Kidney glomerular epithelial cell (primary cell): ENCODE measurements at places on chromosomes 16 and 17.

GRCh38 chr17:72122765-72123529 lies 2.1 kb downstream of the SOX9 start:
- no peak for DNase-seq

GRCh38 chr17:881778-882177 lies 97.8 kb downstream of the NXN start:
- DNase-seq, result no peak

- DNase-seq, result no peak
These were observed 54.3 kb upstream of the CDC42EP4 start for GRCh38 chr17:73365906-73366623.

GRCh38 chr16:9630985-9631384 lies 539.5 kb downstream of the HAPSTR1 start:
- no peak for DNase-seq

GRCh38 chr17:160336-160735 lies 21.1 kb downstream of the DOC2B start:
- DNase-seq, result no peak

- no peak for DNase-seq
These were observed 9.7 kb upstream of the ARL5C start for GRCh38 chr17:39175695-39176093.

GRCh38 chr17:30271102-30271501 lies 20.6 kb downstream of the BLMH start:
- no peak for DNase-seq

DNA sequence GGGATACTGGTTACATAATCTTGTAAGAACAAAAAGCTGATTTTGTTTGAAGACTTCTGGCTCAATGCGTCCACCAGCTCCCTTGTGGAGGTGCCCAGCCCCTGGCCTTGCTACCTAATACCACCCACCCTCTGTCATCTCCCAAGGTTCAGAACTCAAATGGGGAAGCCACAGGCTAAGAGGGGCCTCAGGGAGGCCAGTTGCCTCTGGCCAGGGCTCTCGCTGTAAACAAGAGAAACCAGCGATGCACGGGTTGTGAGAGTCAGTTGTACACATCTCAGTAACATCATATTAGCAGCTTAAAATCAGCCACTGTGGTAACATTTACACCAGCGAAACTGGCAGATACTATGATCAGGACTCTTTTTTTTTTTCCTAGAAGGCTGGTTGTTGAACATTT lies 6.0 kb downstream of the TEKT5 start:
- no peak for DNase-seq

GRCh38 chr17:81513372-81513752 lies 763 bp upstream of the ACTG1 start:
- DNase-seq, result no peak

DNA sequence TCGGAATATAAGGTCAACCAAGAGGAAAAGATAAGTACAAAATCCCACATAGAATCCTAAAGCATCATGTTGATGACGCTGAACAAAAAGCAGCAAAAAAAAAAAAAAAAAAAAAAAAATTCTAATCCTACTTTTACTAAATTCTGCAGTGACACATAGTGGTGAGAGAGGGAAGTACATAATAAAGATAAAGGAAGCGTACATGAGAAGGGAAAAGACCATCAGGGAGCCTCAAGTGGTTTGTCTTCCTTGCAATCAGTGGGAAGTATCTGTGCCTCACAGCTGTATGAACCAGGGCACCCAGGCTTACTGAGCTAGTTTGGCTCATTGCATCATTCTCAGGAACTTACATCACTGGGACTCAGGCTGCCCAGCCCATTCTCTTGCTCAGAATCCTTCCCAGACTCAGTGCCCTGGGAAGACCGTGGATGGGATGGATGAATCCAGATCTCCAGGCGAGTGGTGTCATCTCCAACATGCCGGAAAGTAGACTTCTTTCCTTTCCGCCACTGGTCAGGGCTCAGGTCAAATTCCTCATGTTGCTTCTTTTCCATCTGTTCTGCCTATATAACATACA lies 21.2 kb downstream of the SMG6 start:
- peak; percentile 50 for DNase-seq

DNA sequence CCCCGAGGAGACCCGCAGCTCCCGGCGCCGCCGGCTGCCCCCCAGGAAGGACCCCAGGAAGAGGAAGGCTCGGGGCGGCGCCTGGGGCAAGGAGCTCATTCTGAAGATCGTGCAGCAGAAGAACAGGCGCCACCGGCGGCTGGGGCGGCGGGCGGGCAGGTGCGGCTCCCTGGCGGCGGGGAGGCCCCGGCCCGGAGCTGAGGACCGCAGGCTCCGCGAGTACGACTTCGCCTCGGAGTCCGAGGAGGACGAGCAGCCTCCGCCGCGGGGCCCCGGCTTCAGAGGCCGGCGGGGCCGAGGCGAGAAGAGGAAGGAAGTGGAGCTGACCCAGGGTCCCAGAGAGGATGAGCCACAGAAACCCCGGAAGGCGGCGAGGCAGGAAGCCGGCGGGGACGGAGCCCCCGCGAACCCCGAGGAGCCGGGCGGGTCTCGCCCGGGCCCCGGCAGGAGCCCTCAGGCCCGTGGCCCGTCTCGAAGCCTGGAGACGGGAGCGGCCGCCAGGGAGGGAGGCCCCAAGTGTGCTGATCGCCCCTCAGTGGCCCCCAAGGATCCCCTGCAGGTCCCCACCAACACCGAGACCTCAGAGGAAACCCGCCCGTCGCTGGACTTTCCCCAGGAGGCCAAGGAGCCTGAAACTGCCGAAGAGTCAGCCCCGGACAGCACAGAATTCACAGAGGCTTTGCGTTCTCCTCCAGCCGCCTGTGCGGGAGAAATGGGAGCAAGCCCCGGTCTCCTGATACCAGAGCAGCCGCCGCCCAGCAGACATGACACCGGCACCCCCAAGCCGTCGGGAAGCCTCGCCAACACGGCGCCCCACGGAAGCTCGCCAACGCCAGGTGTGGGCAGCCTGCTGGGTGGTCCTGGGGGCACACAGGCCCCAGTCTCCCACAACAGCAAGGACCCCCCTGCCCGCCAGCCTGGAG lies 22.3 kb upstream of the ZFPM1 start:
- no peak for DNase-seq

DNA sequence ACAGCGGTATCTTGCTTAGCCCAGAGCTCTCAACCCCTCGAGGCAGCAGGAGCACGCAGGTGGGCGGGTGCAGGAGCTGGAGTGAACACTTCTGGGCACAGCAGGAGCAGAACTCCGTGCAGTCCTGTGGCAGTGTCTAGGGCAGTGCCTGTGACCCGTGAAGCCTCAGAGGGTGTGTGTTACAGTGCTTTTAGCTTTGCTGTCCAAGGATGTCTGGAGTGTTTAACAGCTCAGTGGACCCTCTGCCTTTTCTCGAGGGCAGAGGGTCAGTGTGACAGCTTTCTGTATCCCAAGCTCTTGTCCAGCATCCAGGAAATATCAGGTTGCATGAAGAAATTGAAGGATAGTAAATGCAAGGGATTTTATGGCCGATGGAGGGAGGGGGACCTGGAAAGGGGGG lies 16.4 kb upstream of the SSTR5 start:
- DNase-seq, result no peak

DNA sequence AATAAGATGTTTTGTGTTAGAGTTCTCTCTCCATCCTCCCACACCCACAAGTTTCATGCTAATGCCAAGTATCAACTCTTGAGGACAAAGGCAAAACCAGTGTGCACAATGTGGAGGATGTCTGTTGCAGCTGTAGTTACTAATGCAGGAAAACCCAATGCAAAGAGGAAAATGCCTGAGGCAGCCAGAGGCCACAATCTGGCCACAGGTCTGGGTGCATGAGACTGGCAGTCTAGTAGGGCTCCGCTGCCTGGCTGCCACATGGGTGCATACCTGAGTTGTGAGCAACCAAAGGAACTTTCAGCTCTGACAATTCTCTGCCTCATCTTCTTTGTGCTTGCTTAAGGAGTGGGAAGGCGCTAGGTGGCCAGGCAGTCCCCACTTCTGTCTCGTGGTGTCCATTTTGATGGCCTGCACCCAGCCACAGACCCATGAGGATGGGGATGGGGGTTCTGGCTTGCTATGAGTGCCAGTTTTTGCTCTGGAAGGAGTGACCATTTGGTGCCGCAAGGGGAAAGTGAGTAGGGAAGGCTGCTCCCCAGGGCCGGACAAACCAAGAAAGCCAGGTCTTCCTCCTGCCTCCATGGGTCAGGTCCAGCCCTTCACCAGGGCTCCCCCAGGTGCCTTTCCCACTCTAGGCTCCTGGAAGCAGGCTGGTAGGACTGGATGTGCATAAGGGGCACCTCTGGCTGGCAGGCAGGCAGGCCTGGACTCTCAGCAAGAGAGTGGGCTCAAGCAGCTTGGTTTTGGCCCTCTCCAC lies 4.2 kb upstream of the GFOD2 start:
- DNase-seq, result peak; percentile 80

GRCh38 chr17:74623693-74624093 lies at the start of gene CD300E:
Gene CD300E (minus strand): TSS chr17:74623738. CDS start chr17:74623621, 117 bp downstream.
- DNase-seq, result no peak

- no peak for DNase-seq
These were observed 13.8 kb downstream of the NETO2 start for GRCh38 chr16:47129755-47130435.

DNA sequence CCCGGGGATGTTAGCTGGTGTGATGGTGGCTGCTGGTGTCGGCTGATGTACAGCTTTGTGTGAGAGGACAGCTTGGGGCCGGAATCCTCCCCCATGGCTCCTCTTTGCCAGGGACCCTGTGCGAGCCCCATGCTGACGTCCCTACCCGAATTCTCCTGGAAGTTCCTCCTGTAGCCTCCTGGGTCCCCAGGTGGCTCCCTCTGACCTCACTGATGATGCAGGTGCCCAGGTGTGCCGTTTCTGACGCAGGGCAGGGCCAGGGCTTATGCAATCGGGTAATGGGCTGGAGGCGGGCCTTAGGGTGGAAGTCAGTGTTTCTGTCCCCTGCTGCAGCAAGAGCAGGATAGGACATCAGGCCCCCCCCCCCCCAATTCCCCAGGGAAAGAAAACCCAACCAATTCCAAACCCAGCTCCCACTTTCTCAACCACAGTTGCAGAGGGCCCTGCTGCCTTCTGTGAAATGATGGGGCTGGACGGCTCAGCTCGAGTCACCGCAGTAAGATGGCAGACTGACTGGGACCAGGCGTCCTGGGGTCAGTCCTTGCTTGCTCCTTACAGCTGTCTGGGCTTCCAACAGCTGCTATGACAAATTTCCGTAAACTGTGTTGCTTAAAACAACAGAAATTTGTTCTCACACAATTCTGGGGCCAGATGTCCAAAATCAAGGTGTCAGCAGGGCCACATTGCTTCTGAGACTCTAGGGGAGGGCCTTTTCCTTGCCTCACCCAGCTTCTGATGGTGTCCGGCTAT lies 139.0 kb upstream of the PLCG2 start:
- no peak for DNase-seq

DNA sequence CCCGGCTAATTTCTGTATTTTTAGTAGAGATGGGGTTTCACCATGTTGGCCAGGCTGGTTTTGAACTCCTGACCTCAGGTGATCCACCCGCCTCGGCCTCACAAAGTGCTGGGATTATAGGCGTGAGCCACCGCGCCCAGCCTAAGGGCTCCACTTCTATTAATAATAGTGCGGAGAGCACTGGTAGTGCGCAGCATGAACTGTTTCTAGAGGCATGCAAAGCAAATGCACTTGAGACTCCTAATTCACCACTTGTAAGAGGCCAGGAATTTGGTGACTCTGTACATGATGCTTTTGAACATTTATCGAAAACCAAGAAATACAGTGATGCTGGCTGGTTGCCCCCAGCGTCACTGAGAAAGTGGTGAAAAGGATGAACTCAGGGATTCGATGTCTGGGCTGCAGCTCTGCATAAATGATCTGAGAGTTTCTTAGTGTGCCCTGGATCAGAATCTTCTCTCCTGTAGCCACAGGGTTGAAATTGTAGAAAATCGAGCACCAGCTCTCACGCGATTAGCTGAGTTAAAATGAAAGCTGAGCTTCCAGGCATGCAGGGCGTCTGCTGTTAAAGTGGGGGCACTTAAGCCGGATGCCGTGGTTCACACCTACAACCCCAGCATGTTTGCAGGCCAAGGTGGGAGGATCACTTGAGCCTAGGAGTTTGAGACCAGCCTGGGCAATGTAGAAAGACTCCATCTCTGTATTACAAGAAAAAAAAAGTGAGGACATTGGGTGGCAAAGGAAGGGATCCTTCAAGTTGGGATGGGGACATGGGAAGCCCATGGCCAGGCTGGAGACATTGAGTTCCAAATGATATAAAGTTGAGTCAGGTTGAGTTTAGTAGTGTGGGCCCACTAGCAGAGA lies 4.8 kb downstream of the RNF213 start:
- no peak for DNase-seq

GRCh38 chr16:86363836-86364618 lies 146.3 kb upstream of the FOXF1 start:
- no peak for DNase-seq

DNA sequence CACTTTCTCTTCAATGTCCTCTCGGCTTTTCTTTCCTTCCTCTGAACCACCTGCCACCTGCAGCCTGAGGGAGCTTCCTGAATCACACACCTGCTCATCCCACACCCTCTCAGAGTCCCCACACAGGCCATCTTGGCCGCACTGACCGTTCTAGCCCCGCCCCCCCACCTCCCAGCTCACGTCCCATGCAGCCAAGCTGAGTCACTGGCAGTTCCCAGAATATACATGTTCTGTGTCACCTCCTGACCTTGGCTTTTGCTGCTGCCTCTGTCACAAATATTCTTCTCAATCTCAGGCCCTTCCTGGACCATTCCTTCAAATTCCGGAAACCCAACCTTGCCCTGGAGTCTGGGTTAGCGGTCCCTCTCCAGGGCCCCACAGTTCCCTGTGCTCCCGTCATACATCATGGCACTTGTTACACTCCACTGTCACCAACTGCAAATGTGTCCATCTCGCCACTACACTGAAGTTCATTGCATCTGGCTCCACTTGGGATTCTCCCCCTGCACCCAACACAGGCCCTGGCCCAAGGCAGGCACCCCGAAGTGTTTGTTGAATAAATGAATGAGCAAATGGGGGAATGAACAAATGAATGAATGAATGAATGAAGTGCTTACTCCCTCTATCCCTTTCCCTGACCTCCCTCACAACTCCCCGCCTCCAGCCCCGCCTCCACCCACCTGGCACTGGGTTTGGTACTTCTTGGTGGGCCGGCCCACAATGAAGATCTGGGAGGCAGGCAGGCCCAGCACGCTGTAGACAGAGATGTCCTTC lies 12.8 kb downstream of the PIMREG start:
- no peak for DNase-seq

- no peak for DNase-seq
These were observed 17.7 kb downstream of the C16orf82 start for GRCh38 chr16:27084307-27085028.

GRCh38 chr17:61075988-61076387 lies 323.7 kb upstream of the TBX2 start:
- DNase-seq, result no peak
